ENCODE measurements at places on chromosomes 6 and 20. TPM values are rescaled to one million over a fixed set of nuclear protein-coding genes. Genes with fewer than 3 reads are reported as not detected.

Gene ADGB
- not detected for total RNA-seq

Gene POU5F1
- total RNA-seq = 0.97 TPM

Gene LSM2
- total RNA-seq = 32.4 TPM

Gene HSF2
- total RNA-seq = 17.0 TPM

Gene LTA
- total RNA-seq = not detected

Gene SIGLEC1
- not detected for total RNA-seq

Gene ARFRP1
- total RNA-seq = 23.5 TPM

Gene DOP1A
- 50.8 TPM for total RNA-seq

Gene OR2H2
- total RNA-seq = not detected

Gene LINC00237
- not detected for total RNA-seq

Gene CRISP2
- not detected for total RNA-seq

Gene SLC35F1
- total RNA-seq = not detected

Gene BHLHE23
- not detected for total RNA-seq

Gene RIMS4
- 0.13 TPM for total RNA-seq

Gene MSH5
- 12.3 TPM for total RNA-seq

Gene TRERF1
- total RNA-seq = 8.5 TPM

Gene TREML1
- total RNA-seq = not detected

Gene ANGPT4
- total RNA-seq = under 0.01 TPM

Gene GPR6
- total RNA-seq = not detected

Gene DZANK1
- total RNA-seq = 1.2 TPM

Gene SLC2A4RG
- total RNA-seq = 34.5 TPM

Gene BEND6
- 33.3 TPM for total RNA-seq

Gene EYS
- total RNA-seq = under 0.01 TPM

Gene LST1
- total RNA-seq = not detected

Gene MYH7B
- 0.13 TPM for total RNA-seq

Gene MICA
- total RNA-seq = 15.9 TPM

Gene C6orf141
- total RNA-seq = not detected

Gene TGM3
- total RNA-seq = 0.39 TPM

Gene HEY2
- total RNA-seq = 0.86 TPM

Gene CTCFL
- not detected for total RNA-seq

Gene PPIL6
- 6.2 TPM for total RNA-seq

Gene ANKRD66
- total RNA-seq = not detected

Gene MYLK4
- total RNA-seq = 0.97 TPM

Gene NRSN1
- not detected for total RNA-seq

Gene TMEM244
- not detected for total RNA-seq

Gene SRMS
- total RNA-seq = not detected

Gene SMIM26
- total RNA-seq = 63.0 TPM

Gene TRIM38
- total RNA-seq = 21.7 TPM

Gene FOXQ1
- 25.5 TPM for total RNA-seq

Gene PHF20
- 66.6 TPM for total RNA-seq

Gene CD83
- 1.4 TPM for total RNA-seq

Measured in articular chondrocyte of knee joint (primary cell).